ENCODE measurements at places on chromosomes 12 and 14.
A peak's percentile ranks its signal among the peaks of the same experiment; 100 is the strongest.

GRCh38 chr14:99318091-99318958 is 46.3 kb upstream of the BCL11B start:
- DNase-seq: no peak

DNA sequence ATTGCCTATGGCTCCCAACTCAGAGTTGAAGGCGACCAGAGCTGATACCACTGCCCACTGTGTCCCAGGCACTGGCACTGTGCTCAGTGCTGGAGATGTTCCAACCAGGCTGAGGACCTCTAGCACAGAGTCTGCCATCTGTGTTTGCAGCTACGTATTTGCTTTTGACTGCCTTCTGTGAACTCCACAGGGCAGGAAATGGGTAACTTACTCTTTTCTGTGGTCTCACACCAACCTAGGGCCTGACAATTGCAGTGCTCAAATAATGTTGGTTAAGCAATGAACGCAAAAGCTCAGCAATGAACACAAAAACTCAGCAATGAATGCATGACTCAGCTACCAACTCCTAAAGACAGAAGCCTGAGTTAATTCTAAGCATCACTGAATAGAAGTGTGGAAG is 202.8 kb downstream of the NUAK1 start:
- DNase-seq: peak; percentile 51

DNA sequence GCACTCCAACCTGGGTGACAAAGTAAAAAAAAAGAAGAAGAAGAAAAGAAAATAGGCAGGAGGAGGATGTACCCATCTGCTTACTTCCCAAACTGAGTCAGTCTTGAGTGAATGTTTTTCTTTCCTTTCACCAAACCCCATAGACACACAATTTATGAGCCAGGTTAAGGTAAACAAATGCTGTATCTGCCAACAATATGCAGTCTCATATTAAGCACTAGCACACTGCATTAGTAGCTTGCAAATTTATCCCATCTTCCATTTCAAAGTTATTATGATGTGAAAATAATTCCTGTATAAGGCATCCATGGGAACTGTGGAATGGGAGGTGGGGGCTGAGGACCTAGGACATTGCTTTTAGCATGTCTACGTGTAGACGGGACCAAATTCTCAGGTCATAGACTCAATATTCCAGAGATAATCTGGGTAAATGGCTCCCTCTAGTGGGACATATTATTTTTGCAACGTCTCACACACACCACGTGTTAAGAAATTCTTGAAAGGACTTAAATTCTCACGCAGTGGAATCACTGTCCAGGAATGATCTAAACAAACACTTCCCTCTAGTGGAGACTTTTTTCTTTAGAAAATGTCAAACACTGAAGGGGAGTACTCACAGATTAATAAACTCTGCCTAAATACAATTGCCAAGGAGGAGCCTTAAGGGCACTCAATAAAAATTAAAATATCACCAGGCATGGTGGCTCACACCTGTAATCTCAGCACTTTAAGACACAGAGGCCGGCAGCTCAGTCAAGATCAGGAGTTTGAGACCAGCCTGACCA is 17.1 kb upstream of the OR10P1 start:
- DNase-seq: peak; percentile 92

- peak; percentile 28 for DNase-seq
These were observed 31.0 kb downstream of the PLCZ1 start for GRCh38 chr12:18706798-18707197.

- DNase-seq: no peak
These were observed 107.5 kb upstream of the NCOR2 start for GRCh38 chr12:124674937-124675336.

- peak; percentile 69 for DNase-seq
These were observed 153.8 kb downstream of the MED13L start for GRCh38 chr12:116123451-116124258.

DNA sequence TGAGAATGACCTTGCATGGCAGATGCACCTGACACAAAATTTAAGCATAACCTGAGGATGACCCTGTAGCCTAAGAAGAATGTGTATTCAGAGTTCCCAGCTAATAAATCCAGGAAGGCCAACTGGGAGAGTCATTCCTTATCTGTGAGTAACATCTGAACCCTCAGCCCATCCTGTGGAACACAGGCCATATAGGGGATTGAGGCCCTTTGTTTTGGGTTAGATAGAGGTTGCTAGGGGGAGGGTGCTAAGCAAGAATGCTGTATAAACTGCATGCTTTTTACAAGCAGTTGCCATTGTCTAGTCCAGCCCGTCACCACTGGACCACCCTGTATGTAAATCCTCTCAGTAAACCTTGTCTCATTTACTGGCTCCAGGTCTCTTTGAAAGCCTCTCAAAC is 77.0 kb downstream of the BICD1 start:
- peak; percentile 63 for DNase-seq

DNA sequence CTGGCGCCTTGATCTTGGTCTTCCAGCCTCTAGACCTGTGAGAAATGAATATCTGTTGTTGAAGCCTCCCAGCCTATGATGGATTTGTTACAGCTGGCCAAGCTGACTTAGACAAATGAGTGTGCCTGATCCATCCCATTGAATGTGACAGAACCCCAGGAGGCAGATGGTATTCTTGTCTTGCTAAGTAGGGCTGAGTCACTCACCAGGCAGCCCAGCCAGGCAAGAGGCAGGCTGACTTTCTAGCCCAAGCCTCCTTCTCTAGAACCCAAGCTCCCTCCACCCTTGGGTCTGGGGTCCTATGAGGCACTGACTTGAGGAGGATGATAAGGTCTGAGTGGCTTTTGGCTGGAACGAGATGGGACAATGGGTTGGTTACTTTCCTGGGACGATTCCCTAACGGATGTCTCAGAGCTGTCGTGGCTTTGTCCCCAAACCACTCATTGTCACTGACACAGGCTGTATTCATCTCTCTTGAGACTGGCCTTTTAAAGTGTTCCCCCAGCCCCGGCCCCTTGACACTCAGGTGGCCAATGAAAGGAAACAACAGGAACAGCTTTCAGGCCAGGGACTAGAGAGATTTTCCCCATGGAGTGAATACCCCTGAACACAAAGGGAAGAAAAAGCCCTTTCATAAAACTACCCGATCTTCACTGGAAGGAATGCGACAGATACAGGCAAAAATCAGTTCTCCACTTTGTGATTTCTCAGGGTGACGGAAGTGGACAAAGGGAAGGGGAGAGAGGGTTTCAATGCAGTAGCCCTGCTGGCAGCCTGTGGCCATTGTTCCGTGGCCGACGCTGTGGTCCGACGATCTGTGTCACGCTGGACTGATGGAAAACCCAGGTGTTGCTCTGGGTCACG is 264.2 kb downstream of the AACS start:
- no peak for DNase-seq

Measured in fibroblast of skin of right biceps (primary cell).